ENCODE measurements at places on chromosomes 6 and 20.

GRCh38 chr20:53444401-53445149, 149.1 kb downstream of the ZNF217 start:
- no peak for DNase-seq

DNA sequence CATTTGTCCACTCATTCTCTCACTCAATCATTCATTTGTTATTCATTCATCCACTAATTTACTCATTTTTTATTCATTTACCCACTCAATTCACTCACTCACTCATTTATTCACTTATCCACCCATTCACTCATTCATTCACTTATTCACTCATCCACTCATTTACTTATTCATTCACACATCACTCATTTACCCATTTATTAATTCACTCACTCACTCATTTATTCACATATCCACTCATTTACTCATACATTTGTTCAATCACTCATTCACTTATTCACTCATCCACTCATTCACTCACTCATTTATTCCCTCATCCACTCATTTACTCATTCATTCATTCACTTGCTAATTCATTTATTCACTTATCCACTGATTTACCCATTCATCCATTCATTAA, 129.1 kb downstream of the TTLL2 start:
- DNase-seq: no peak

- no peak for DNase-seq
These were observed 21.9 kb upstream of the CDH22 start for GRCh38 chr20:46330072-46330763.

DNA sequence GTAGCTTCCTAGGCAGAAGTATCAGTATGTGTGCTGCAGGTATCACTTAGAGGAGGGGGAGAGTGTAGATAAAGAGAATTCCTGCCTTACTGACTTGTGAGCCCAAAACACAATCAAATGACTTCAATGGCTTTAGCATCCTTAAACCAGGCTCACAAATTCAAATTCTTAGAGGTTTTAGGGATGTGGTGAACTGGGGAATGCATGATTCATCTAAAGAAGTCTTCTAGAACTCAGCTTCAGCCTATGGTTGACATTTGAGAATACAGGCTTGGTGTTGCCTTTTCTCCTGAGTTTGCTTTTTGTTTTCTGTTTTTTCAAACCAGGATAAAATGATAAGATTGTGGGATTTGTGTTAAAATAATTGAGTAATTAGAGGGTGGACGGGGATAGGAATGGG, 14.4 kb downstream of the SNRPC start:
- DNase-seq: no peak

All from NK-92 treated with Interleukin-12 subunit alpha and Interleukin-12 subunit beta, amount 100 ng/mL, for 24 hours (cell line).